PC-9 (cell line): ENCODE measurements at places on chromosomes 5 and 9. TPM values are rescaled to one million over a fixed set of nuclear protein-coding genes. Genes with fewer than 3 reads are reported as not detected.

IQGAP2 gene
- not detected in 2 replicates for total RNA-seq

DNA sequence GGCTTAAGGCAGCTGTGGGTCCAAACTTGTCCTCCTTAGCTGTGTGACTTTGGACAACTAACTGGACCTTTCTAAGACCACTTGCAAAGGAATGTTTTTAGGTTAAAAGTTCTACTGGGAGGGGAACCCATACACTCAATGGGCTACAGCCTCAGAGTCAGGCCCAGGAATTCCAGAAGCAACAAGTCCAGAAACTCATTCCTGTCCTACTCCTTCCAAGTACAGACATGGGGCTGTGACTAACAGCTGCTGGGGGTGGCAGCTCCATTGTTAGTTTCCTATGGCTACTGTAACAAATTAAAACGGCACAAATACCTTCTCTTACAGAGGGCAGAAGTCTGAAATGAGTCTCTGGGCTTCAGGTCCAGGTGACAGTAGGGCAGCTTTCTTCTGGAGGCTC is 12.4 kb upstream of the AKNA start:
- no peak overlapping the region for H3K4me3 ChIP-seq
- no peak for DNase-seq
- no peak overlapping the region for H3K27ac ChIP-seq
- peaks cover 10% of the 10 kb centered on the region for H3K4me1 ChIP-seq
- no peaks in the 10 kb centered on the region for H3K36me3 ChIP-seq
- no peaks in the 10 kb centered on the region for H3K27me3 ChIP-seq

- no peaks in the 10 kb centered on the region for H3K27me3 ChIP-seq
- no peak overlapping the region for H3K4me3 ChIP-seq
- no peak overlapping the region for H3K27ac ChIP-seq
- no peaks in the 10 kb centered on the region for H3K4me1 ChIP-seq
- H3K36me3 ChIP-seq = 0 out of 2 replicates have a peak, but pooled peaks cover 9% of the 10 kb centered on the region
Measured at GRCh38 chr9:36207546-36208012, 16.9 kb downstream of the CLTA start.

DNA sequence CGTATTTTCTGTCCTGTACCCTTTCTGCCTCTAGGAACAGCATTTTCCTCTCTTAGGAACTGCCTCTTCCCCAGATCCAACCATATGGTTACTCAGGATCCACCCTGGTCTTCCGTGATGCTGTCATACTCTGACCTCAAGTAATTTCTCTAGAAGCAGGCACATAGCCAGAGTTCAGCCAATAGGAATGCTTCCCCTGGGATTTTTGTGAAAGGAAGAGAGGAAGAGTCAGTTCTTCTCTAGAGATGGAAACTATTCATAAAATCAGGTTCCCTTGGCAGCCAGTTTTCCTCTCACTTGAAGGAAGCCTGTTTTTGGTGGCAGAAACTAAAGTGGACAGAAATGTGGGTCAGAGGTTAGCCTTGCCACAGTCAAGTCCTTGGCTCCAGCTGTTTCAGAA is 400.1 kb upstream of the PCSK5 start:
- no peak overlapping the region for H3K4me3 ChIP-seq
- no peaks in the 10 kb centered on the region for H3K4me1 ChIP-seq
- no peak overlapping the region for H3K27ac ChIP-seq
- DNase-seq = no peak

GRCh38 chr9:37939575-37940095 is 35.7 kb upstream of the SLC25A51 start:
- H3K4me3 ChIP-seq = no peak overlapping the region
- H3K36me3 ChIP-seq = no peaks in the 10 kb centered on the region
- no peaks in the 10 kb centered on the region for H3K27me3 ChIP-seq
- H3K27ac ChIP-seq = no peak overlapping the region
- no peak for DNase-seq
- peaks cover 63% of the 10 kb centered on the region for H3K4me1 ChIP-seq

DNA sequence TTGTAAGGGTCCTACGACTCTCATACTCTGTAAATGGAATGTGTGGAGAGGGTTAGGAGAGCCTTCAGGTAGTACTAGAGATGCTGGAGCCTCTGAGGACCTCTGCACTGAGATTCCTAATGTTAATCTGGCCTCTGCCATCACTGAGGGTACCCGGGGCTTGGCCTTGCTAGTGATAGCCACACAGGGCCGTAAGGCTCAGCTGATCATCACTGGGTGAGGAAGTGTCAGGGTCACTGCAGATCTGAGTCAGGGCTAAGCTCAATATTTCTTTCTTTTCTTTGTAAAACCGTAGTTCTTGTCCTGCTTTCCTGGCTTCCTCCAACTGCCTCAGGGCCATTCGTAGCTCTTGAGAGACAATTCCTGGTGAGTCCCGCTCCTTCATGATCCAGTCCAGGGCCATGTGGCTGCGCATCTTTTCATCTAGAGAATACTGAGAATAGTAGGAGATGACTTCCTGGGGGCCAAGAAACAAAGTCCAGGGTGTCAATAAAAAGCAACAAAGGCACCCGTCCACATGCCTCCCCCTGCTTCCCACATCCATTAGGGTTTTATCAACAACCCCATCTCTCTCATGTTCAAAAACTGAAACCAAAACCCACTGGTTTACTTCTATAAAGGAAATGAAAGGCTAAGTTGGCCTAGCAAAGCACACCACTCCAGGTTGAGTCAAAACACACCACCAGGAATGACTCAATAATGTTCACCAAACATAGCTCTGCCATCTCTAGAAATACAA is 47.7 kb downstream of the LIX1 start:
- no peak overlapping the region for H3K4me3 ChIP-seq
- no peak for DNase-seq
- no peaks in the 10 kb centered on the region for H3K36me3 ChIP-seq
- no peaks in the 10 kb centered on the region for H3K4me1 ChIP-seq
- no peaks in the 10 kb centered on the region for H3K27me3 ChIP-seq

DNA sequence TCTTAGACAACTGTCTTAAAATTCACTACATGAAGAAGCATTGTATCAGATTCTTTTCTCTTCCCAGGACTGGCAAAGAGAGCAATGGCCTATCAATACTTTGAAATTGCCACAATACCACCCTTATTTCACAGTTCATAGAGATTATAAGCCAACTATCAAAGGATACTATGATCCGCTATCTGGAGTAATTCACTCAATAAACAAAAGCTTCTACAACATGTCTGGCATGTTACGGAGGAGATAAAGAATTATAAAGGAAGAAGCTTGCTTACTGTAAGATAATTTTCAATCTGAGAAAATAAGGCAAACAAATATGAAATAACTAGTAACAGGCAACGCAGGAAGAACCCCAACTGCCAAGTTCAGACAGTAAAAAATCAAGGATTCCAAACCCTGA is 114.8 kb downstream of the GNAQ start:
- H3K4me3 ChIP-seq = no peak overlapping the region
- DNase-seq = no peak
- H3K4me1 ChIP-seq = no peaks in the 10 kb centered on the region
- H3K36me3 ChIP-seq = peaks cover 9% of the 10 kb centered on the region; the same call in 1 of the 2 replicates
- no peak overlapping the region for H3K27ac ChIP-seq

GRCh38 chr9:88737031-88737430 is 202.1 kb downstream of the NXNL2 start:
- H3K27ac ChIP-seq = no peak overlapping the region
- no peaks in the 10 kb centered on the region for H3K27me3 ChIP-seq
- H3K4me1 ChIP-seq = 0 out of 2 replicates have a peak, but pooled peaks cover 2% of the 10 kb centered on the region
- DNase-seq = no peak
- H3K4me3 ChIP-seq = no peak overlapping the region

- no peak overlapping the region for H3K27ac ChIP-seq
- no peak overlapping the region for H3K4me3 ChIP-seq
- H3K36me3 ChIP-seq = no peaks in the 10 kb centered on the region
- peaks cover 13% of the 10 kb centered on the region for H3K4me1 ChIP-seq
- DNase-seq = peak; percentile 49
Measured at GRCh38 chr9:4837261-4838188, 44.8 kb downstream of the RCL1 start.
